HTR-8/SVneo (cell line): ENCODE measurements at places on chromosomes 2 and 18.

- peak; percentile 32 for DNase-seq
These were observed 48.3 kb downstream of the THUMPD2 start for GRCh38 chr2:39730685-39731302.

- DNase-seq = no peak
These were observed 1252.2 kb upstream of the TMEFF2 start for GRCh38 chr2:193446967-193447366.

- DNase-seq = no peak
These were observed 290.6 kb downstream of the ZEB2 start for GRCh38 chr2:144229296-144229695.

DNA sequence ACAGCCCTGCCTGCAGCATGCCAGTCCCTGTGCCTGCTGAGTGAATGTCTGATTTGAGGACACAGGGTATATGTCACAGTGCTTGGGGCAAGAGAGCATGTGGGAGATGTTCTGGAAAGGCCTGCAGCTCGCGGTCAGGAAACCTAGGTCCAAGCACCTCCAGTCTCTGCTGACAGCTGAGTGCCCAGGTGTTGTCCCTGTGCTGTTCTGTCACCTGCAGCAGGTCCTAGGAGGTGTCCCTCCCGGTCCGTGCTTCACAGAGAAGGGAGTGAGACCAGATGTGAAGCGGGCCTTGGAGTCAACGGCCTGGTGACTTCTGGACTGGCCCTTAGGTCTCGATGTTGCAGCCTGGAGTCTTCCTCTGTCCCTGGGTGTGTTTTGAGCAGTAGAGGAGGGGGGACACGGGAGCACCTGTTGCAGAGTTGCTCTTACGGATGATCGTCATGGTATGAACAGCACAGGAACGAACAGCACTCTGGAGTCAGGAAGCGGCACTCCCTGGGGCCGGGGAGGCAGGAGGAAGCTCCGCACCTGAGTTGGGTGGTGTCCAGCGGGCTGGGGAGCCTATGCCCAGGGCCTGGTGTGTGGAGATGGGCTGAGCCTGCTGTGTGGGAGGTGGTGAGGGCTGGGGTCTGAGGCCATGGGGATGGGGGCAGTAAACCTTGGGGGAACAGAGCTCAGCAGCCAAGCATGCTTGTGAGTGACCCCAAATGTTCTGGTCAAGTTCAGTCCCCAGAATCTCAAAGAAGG is 21.6 kb upstream of the ARHGEF4 start:
- DNase-seq = no peak

DNA sequence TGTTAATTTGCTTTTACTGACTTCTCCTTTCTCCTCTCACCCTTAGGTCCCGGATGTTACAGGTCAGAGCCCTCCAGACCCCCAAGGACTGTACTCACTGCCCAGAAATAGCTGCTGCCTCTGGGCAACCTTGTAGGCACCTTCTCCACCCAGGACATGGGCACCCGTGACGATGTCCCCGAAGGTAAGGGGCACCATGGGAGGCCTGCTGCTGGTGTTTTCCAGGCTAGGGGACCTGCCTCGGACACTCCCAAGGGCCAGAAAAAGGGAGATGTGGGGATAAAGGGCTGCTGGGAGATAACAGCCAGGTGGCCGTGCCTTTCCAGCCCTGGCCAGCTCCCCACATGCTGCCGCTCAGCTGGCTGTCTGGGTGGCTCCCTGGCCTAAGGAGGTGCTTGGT is 13.6 kb downstream of the TOGARAM2 start:
- no peak for DNase-seq

DNA sequence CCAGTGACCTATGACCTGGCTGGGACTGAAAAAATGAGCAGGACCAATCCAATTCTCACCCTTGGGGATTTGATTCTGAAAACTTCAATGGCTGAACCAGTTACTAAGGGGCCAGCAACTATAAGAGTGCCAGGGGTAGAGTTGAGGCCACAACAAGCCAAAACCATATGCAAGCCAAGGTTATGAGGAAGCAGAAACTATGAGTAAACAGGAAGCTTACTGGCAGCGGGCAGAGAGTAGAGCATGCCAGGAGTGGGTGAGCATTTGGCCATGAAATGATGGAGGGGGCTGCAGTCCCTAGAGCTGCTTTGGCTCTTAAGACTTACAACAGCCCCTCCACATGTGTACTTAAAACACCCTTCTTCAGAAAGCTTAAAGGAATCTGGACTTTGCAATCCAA is 82.4 kb downstream of the RBMS1 start:
- DNase-seq = no peak
